ENCODE measurements at places on chromosomes 3 and 15.

DNA sequence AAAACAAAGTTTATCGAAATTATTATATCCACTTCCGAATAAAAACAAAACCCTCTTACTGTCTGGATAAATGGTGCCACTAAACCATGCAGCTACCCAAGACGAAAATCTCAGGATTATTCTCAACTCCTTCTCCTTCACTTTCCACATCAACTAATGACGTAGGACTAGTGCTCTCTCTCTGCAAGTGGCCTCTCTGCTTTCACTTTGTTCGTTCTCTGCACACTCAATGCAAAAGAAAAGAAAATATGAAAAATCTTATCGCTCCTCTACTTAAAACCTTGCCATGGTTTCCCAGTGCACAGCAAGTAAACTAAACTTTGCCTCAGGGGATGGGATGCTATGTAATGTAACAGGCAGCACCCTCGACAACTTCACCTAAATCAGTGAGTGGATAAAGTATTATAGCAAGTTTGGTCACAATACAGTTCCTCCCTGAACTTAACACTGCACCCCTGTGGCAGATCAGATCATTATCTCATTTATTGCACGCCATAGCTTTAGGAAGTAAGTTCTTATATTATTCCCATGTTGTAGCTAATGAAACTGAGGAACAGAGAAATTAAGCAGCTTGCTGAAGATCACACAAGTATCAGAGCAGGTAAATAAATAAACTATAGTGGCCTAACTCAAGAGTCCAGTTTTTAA lies 262.7 kb upstream of the GADL1 start:
- DNase-seq: no peak

- DNase-seq: no peak
Observed at GRCh38 chr3:33420966-33421365, 19.2 kb downstream of the UBP1 start.

DNA sequence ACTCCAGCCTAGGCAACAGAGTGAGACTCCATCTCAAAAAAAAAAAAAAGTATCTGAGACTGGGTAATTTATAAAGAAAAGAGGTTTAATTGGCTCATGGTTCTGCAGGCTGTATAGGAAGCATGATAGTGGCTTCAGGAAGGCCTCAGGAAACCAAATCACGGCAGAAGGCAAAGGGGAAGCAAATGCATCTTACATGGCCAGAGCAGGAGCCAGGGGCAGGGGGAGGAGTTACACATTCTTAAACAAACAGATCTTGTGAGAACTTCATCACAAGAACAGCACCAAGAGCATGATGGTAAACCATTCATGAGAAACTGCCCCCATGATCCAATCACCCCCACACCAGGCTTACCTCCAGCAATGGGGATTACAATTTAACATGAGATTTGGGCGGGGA lies 37.2 kb downstream of the ACAP2 start:
- DNase-seq: no peak

DNA sequence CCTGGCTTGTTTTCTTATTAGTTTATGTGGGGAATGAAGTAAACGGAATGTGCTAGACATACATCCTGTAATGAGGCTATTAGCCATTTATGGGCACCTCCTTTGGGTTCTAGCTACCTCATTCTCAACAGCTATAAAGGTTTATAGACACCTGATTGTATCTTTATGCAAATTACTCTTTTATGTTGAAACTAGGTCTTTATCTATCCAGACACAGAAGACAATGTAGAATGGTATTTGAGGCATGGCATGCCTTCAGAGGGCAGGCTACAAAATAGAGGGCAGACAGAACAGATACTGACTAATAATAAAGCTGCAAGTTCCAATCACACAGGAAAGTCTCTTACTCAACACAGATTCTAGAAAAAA lies 27.1 kb downstream of the TBC1D2B start:
- DNase-seq: no peak

GRCh38 chr3:16374047-16374934 lies 109.3 kb downstream of the OXNAD1 start:
- DNase-seq: no peak

GRCh38 chr3:124413989-124414598 lies 316.2 kb upstream of the UMPS start:
- no peak for DNase-seq

- DNase-seq: no peak
Observed at GRCh38 chr3:177182352-177182751, 14.9 kb downstream of the TBL1XR1 start.

DNA sequence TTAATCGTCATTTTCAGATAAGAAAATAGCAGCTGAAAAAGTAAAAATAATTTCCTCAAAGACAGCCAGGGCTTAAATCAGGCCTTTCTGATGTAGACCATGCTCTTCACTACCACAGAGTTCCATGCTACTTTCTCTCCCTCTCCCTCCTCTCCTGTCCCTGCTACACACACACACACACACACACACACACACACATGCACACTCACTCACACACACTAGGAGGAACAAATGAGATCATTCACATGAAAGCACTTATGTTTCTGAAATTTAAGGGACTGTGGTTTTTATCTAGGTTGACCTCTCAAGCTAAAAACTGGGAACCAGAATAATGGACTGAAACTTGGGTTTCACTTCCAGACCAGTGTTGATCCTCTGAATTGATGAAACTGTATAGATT lies 4.1 kb upstream of the PSMA4 start:
- DNase-seq: no peak

- no peak for DNase-seq
Observed at GRCh38 chr15:93173369-93173768, 84.4 kb upstream of the RGMA start.

DNA sequence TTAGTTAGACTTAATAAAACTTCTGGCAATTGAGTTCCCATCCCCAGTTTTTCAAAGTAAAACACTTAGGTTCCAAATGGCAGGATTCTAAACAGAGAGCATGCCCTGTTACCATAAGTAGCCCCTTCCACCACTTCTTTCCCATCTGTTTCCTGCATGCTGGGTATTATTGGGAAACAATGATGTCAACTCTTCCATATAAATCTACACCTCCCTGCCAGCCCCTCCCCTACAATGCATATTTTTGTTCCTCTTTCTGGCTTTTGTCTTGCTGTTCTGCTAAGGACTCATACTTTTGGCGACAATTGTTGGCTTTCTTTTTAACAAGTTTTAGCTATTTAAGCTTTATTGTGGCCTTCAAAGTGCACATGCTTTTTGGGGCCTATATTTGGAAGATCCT lies 11.1 kb downstream of the ARHGAP31 start:
- DNase-seq: no peak

GRCh38 chr3:196763179-196763578 lies 23.5 kb downstream of the PAK2 start:
- no peak for DNase-seq

DNA sequence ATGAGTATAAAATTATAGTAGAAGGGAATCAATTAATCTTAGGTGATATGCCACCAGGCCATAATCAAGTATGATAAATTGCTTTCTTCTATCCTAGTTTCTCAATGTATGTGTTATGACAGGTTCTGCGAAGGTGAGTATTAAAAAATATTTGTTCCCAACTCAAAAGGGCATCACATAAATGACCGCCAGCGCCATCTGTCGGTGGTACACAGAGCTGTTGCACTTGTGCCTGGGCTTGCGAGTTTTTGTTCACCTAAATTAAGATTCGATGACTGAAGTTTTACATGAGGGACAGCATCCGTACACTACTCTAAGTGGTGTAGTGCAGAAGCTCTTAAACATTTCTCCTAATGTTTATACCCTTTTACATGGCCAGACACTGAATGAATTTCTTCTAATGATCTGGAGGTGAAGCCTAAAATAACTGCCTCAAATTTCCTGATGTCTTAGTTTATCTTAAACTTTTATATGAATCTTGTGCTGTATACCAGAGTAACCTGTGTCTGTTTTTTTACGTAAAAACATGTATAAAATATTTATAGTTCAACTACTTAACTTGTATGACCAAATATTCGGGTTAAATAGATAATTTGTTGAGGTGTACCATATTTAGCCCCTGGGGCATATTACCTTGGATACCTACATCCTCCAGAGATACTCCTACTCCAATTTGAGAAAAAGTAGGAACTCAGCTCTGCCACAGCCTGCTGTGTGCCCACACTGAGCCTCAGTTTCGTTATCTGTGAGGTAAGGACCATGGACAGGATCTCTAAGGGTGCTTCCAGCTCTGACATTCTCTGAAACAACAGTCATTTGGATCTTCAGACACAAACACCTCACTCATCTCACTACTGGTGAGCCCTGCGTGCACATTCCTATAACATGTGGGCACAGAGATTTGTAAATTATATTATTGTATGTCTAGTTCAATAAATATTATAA lies 365.6 kb downstream of the MAGI1 start:
- DNase-seq: no peak

DNA sequence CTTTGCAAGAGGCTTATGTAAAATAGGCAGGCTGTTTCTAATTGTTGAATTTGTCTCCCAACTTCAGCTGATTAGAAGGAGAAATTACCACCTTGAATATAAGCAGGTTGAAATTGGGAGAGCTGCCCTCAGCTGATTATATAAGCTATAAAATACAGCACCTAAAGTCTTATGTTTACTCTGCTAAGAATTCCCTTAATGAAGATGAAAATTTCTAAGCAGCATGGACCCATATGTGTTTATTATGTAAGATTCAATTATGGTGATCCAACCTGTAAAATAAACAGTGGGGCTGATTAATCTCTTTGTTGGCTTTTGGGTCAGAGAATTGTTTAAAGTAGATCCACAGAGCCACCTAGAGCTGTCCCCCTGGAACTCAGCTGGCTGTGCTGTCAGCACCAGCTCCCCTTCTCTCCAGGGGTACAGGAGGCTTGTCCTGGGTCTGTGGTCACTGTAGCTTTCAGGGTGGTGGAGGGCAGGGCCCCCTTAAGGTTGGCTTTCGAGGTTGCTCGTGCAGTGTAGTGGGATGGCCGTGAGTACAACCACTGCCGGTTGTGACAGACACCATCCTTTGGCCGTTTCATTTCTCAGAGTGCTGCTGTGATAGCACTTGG lies 9.5 kb downstream of the SLCO3A1 start:
- no peak for DNase-seq

GRCh38 chr3:181735911-181736310 lies 24.2 kb downstream of the SOX2 start:
- DNase-seq: no peak

GRCh38 chr15:71698030-71698429 lies 112.3 kb upstream of the NR2E3 start:
- no peak for DNase-seq

- DNase-seq: no peak
Observed at GRCh38 chr15:92400573-92400972, 6.9 kb downstream of the ST8SIA2 start.

- no peak for DNase-seq
Observed at GRCh38 chr3:106946866-106947265, 430.4 kb upstream of the CCDC54 start.

DNA sequence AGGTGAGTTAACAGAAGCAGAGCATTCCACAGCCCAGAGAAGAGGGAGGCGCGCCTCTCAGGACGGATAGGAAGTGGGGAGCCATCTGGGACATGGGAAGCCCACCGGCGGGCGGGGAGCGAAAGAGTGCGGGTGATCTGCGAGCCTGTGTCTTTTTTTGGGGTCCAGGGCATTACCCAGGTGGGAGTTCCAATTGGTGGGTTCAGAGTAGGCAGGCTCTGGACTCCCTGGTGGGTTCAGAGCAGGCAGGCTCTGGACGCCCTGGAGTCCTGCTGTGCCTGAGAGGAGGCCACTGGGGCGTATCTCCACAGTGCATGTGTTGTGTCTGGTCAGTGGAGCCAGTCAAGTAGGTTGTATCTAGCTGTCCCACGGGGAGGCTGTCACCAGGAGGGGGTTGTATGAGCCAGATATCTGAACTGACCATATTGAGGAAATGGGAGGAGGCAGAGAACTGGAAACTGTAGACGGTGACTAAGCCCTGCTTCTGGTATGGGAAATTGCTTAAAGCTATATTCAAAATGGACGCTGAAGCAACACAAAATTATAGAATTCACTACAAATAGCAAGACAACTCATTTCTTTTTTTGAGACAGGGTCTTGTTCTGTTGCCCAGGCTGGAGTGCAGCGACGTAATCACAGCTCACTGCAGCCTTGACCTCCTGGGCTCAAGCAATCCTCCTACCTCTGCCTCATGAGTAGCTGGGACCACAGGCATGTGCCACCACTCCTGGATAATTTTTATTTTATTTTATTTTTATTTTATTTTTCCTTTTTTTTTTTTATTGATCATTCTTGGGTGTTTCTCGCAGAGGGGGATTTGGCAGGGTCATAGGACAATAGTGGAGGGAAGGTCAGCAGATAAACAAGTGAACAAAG lies 34.5 kb upstream of the CHST2 start:
- no peak for DNase-seq

- no peak for DNase-seq
Observed at GRCh38 chr3:128987302-128988100, 6.4 kb downstream of the CFAP92 start.

- peak; percentile 36 for DNase-seq
Observed at GRCh38 chr15:91854639-91854990, 1.1 kb downstream of the SLCO3A1 start.

DNA sequence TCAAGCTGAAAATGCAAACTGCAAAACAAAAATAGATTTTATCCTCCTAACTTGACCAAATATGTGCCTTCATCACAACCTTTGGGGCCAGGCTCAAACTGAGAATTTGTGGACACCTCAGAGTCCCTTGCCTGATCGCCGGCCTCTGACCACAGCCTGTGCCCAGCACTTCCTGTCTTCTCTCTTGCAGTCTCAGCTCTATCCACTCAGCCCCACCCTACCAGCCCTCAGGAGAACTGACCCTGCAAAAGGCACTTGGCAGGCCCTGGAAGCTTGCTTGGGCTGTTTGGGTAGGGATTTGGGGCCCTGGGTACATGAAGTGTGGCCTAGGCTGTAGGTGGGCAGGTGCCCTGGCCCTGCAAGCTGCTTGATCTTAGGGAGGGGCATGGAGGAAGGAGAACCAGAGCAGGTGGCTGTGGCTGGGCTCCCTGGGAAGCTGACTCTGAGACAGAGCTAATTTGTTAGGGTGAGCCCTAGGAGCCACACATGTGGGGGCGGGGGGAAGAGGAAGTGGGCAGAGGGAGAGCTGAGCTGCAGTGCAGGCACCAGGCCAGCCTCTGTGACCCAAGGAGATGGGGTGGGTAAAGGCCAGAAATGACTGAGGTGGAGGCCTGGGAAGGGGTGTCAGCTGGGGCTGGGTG lies 8.6 kb downstream of the CLEC3B start:
- DNase-seq: no peak

- DNase-seq: no peak
Observed at GRCh38 chr3:84885199-84885882, 73.4 kb upstream of the CADM2 start.

DNA sequence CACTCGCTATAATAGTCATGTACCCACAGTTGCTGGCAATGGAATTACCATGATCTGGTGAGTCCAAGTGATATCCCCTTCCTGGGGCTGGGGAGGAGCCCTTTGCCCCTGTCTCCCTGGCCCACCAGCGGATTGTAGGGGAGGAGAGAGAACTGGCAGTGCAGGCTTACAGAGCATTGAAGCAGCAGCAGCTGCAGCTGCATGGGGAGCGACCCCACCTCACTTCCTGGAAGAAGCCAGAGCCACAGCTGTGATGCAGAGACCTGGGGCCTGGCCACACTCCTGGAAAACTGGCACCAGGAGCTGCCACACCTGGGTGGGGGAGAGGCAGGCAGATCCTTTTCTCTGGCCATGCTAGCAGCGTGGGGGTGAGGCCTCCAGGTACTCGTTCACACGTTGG lies 300.1 kb upstream of the PROK2 start:
- DNase-seq: no peak
